ENCODE measurements at places on chromosomes 7 and 10. TPM values are rescaled to one million over a fixed set of nuclear protein-coding genes. Genes with fewer than 3 reads are reported as not detected.

DNA sequence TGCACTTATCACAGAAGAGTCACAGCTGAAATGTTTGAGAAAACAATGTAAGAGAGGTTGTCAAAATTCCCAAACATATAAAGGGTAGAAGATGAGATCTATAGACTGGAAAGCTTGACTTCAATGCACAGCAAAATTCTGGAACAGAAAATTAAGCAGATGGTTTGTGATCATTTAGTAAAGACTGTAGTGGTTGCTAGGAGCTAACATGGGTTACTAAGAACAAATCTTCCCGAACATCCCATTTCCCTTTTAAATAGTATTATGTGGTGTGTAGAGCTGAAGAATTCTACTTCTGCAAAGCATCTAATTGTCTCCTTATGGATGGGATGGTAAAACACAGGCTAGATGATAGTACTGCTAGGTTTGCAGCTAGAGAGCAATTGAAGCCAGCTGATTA is 312.3 kb downstream of the CAMK1D start:
- DNase-seq, result no peak

- no peak for DNase-seq
Measured at GRCh38 chr7:70566671-70567070, 565.3 kb upstream of the GALNT17 start.

GRCh38 chr10:99534939-99535763 is 2.4 kb downstream of the NKX2-3 start:
- no peak for DNase-seq

DNA sequence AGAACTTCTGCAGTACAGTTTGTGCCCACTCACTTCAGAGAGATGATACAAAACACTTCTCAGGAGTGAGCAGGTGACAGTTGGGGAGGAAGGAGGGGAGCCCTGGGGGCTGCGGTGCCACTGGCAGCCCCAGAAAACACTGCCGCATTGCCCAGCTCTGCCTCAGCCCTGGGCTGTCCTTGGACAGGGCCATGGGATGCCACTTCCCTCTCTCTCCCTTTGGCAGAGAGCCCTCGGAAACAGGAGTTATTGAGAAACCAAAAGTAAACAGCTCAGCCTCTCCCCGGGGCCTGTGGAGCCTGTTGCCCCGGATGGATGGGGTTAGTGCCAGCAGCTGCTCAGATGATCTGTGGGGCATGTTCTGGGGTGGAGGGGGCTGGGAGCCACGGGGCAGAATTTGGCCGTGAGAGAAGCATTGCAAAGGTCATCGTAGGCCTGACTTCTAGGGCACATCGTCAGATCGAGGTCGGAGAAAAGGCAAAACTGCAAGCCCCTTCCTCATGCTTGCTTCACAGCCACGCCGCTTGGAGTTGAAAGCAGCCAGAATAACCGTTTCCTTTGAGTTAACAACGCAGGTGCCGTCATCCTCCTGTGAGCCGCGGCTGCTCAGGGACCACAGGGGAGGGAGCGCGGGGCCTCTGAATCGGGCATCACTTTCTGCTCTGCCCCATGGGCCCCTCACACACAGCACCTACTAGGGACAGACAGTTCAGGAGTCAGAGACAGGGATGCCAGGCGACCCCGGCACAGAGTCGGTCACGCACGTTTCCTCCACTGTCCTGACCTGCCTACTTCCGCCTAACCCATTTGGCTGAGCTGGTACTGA is 256.4 kb downstream of the CAMK1D start:
- DNase-seq, result peak; percentile 68

The CAMK1D gene
- 8.9 TPM for total RNA-seq

- DNase-seq, result peak; percentile 44
Measured at GRCh38 chr7:105776068-105776790, 100.2 kb downstream of the ATXN7L1 start.

The IGFBP3 gene
- 46.0 TPM for total RNA-seq

GRCh38 chr7:120582916-120583315 is 275.0 kb downstream of the TSPAN12 start:
- no peak for DNase-seq

DNA sequence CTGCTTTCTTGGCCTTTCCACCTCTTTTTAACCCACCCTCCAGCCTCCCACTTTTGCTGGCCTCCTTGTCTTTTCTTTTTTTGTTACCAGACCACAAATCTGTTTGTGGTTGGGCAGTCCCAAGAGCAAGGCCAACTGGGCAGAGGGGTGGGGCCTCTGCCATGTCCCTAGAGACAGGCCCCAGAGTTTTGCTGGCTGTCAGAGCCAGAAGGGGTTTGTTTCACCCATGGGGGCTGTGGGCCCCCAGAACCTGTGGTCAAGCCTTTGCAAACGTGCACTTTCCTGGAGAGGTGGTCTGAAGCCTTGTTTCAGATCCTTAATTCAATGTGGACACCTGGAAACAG is 10.3 kb downstream of the ZMIZ1 start:
- peak; percentile 51 for DNase-seq

DNA sequence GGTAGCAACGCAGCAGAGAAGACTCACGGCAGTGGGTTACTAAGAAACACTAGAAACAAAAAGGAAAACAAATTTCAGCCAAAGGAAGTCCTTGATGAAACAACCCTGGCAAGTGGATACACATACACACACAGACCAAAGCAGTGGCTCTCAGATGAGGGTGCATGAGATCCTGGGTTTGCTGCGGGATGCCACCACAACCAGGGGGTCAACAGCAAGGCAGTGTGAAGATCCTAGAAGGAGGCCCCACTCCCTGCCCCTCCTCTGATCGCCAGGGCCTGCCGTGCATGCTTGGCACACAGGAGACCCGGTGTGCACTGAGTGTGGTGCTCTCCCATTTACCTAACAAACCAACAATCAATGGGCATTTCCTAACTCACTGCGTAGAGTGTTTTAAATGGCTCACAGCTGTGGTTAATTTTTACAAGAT is 252.3 kb upstream of the KLF14 start:
- DNase-seq, result peak; percentile 36

- no peak for DNase-seq
Measured at GRCh38 chr10:54749623-54750022, 51.4 kb downstream of the PCDH15 start.

The C7orf33 gene
- total RNA-seq, result not detected

The TUBB8 gene
- total RNA-seq, result not detected

- DNase-seq, result no peak
Measured at GRCh38 chr7:93723424-93724124, 149.1 kb upstream of the CALCR start.

The SRRT gene
- 63.2 TPM for total RNA-seq

The FEZF1 gene
- not detected for total RNA-seq

The SDK1 gene
- 2.5 TPM for total RNA-seq

The AP3M1 gene
- 27.9 TPM for total RNA-seq

DNA sequence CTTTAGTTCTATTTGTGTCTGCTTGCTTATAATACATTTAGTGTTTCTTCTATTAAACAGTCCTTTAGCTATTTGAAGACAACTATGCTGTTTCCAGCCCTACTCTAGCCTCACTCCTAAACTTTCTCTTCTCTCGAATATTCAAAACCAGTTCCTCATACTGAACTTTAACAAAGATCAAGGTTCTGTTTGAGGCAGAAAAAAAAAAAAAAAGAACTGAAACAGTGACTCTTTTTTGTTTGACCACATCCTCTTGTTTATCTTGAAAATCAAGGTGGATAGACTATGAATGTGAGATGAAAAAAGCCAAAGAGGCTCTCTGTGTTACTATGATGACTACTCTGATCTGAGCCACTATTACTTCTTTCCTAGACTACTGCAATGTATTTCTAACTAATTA is 154.3 kb downstream of the ZNF365 start:
- DNase-seq, result no peak

DNA sequence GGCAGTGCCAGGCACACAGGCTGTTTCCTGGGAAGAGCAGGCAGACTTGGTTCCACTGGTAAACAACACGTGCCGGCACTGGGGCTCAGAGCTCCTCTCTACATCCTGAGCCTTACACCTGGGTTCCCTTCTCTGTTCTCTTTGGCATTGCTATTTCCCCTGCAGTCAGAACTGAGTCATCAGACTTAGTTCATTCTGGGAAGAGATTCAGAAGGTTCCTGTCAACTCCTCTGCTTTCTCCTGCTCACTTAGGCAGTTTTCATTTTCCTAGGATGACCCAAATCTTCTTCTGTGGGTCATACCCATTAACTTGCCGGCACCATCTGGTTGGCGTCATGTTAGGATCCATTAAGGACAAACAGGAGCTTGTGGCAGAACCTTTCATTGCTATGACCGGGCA is 33.4 kb upstream of the LRRC18 start:
- DNase-seq, result no peak

- DNase-seq, result no peak
Measured at GRCh38 chr7:88200789-88201188, 19.0 kb downstream of the SRI start.

DNA sequence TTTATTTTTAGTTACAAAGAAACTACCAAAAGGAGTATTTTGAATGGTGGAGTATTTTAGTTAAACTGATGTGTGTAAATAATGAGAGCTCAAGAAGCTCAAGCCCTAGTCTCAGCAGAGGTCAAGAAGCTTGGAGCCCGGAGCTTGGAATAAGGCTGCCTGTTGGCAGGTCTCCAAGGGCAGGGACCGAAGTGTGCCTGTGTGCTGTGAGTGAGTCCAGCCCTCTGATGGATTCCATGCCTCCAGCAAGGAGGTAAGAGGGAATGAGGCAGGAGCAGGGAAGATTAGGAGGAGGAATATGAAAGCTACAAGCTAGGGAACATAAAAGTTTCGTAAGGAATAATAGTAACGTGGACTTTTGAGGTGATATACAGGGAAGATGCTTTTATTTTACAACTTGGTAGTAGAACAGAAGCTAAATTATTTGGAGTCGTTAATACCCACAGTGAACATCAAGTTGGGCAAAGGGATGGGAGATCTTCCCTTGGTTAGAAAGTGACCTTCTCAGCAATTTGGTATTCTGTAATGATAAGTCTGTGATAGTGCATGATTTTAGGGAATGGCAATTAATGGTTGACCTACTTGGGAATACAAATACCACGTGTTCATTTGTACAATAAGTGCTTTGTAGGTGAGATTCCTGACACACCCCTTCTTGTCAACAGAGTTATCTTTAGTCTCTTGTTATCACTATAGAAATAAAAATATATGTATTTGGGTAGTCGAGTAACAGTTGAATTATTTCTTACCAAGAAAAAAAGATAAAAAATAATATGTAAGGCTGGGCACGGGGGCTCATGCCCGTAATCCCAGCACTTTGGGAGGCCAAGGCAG is 4.6 kb downstream of the SEC23IP start:
- peak; percentile 77 for DNase-seq

- DNase-seq, result no peak
Measured at GRCh38 chr10:70832221-70832620, 16.5 kb downstream of the SGPL1 start.

The CAV1 gene
- total RNA-seq, result 362 TPM

DNA sequence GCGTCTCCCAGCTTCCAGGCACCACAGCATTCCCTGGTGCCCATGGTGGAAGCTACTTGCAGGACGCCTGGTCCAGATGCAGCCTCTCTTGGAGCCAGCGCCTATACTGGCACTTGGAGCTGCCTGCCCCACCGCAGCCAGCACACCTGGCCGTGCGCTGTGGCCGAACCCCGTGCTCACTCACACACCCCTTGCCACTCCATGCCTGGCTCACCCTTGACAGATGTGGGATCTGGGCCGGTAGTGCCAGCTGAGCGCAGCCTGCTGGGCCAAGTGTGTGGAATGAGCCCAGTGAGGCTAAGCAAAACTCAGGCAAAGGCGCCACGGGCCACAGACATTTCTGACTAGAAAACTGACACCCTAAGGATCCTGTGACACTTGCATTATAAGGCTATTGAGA is 884.8 kb downstream of the LRMDA start:
- DNase-seq, result no peak

DNA sequence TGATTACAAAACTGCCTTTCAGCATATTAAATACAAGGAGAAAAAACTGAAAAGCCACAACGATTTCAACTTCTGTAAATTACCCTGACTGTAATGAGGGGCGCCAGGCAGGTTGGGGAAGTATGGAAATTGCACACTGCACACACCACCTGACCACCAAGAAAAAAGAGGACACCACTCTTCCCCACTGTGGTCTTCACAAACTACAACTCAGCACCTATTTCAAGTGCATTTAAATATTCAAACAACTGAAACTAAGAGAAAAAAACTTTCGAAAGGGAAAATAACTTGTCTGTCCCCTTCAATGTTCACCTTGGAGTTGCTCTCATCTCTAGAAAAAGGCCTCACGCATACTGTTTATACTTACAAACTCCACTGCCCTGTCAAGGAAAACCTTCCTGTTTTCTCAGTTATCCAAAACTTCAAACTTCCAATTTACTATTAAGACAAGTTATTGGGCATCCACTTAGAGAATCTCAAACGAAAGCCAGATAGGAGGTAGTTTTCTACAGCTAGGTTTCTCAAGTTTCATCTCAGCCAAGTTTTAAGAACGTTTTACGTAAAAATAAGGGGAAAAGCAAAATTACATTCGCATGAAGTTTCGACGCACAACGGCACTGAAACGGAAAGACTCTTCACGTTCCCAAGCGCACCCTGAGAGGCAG is 1.4 kb downstream of the LARP4B start:
- no peak for DNase-seq

The SH2B2 gene
- total RNA-seq, result 0.99 TPM

- DNase-seq, result peak; percentile 62
Measured at GRCh38 chr10:49164559-49165188, 23.5 kb downstream of the TMEM273 start.

The TMEM106B gene
- total RNA-seq, result 48.9 TPM

The TRPV5 gene
- not detected for total RNA-seq

The TMEM130 gene
- total RNA-seq, result not detected

The UCN3 gene
- not detected for total RNA-seq

DNA sequence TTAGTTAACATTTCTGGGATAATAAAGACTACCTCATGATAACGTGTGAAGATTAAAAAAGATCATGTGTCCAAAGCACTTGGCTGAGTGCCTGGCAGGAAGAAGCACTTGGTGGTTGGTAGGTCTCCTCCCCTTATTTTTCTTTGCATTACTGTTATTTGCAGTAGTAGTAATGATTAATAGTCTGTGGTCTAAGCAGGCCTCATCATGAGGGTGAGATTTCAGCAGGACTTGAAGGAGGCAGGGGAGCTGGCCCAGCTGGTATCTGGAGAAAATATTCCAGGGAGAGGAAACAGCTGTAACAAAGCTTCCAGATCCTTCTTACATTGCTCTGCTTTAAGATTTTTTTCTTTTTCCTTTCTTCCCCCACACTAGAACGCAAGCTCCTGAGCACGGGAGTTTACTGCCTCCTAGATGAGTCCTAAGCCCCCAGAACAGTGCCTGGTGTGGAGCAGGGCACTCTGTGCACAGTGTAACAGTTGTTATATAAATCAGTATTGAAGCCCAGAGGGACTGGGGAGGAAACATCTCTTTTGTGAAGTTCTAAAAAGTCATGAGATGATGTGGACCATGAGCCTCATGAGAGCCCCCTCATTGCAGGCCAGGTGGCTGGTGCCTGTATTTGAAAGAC is 31.1 kb upstream of the RHEB start:
- DNase-seq, result no peak

The MNX1 gene
- total RNA-seq, result not detected

All from left ventricle myocardium superior (tissue), 1 donor.